ENCODE measurements at places on chromosomes 3 and 15.

- DNase-seq, result no peak
Observed at GRCh38 chr3:14620512-14620911, 31.1 kb upstream of the CCDC174 start.

DNA sequence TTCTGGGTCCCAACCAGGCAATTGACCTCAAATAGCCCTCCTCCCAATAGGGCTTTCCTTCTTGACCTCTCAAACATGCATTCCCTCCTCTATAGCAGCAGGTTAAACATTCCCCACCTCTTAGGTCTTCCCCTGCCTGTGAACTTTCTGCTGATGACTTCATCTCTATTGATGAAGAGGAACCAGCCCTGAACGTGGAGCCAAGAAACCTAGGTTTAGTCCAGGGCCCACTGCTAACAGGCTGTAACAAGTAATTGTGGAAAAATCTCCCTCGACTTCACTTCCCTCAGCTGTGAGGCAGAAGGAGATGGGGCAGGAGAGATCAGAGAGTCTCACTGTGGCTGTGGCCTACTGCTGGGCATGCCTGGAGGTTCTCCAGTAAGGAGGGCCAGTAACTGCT, 24.7 kb downstream of the ILDR1 start:
- no peak for DNase-seq

DNA sequence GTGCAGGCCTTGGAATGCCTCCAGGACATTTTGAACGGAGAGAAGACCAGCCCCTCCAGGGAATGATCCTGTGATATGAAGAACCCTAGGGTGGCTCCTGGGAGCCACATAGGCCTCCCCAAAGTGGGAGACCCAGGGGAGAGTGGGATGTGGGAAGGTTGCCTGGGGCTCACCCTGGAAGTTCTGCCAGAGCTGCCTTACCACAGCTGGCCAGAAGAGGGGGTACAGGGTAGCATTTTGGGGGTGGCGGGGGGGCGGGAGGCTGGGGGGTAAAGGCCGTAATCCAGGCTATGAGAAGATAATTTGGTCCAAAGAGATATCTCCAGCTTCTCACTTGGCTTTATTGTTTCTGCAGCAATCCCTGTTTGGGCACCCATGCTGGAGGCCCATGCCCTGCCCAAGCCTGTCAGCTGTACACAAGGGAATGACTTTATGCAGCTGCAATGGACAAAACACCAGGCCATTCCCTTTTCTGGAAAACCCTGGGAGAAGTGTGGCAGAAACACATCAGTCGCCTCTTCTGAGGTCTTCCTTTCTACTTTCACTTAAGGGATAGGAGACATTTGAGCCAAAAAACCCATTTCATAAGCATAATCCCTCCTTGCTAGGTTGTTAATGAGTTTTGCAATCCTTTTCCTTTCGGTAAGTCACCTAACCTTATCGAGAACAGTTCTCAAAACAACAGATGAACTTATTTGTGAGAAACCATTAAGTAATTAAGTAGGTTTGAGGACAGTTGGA, 11.0 kb upstream of the MUSTN1 start:
- DNase-seq, result no peak

DNA sequence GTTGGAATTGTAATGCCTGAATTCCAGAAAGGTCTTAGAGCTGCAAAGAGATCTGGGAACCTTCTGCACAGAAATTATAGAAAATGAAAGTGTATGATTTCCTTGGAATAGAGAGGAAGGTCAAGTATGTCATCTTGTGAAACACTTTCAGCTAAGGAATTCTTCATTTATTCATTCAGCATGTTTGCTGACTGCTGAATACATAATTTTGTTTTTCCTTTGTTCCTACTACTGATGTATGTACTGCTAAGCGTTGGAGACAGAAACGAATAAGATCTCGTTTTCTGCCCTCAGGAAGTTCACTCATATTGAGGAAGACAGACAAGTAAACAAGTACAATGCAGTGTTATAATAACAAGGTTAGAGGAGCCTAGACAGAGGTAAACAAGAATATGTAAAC, 14.3 kb upstream of the IL20RB start:
- DNase-seq, result no peak

DNA sequence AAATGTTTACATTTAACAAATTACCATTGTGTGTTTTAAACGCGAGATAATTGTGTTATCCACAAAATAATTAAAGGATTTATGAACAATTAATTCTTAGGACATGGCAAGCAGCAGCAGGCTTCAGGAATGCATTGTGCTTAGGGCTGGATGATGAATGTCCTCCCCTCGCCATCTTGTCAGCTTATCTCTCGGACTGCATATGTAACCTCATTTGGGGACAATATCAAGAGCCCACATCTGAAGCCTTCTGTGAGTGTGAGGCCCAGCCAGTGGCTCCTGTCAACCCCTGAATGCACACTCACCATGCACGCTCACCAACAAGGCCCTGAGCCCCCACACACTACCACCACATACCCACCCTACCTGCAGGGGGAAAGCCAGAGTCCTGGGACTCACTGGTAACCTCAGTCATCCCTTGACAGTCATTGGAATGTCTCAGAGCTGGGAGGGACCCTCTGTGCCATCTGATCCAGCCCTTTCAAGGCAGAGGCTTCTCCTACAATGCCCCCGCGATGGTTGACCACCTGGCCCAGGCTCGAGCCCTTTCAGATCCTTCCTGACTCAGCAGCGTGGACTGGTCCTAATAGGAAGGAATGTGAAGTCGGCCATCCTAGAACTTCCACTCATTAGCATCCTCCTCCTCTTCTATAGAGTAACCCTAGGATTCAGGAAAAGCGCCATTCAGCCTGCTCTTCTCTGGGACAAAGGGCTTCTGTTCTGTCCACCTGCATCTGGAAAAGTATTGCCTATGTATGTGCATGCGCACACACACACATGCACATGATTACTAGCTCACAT, 38.2 kb downstream of the MRPL46 start:
- no peak for DNase-seq

DNA sequence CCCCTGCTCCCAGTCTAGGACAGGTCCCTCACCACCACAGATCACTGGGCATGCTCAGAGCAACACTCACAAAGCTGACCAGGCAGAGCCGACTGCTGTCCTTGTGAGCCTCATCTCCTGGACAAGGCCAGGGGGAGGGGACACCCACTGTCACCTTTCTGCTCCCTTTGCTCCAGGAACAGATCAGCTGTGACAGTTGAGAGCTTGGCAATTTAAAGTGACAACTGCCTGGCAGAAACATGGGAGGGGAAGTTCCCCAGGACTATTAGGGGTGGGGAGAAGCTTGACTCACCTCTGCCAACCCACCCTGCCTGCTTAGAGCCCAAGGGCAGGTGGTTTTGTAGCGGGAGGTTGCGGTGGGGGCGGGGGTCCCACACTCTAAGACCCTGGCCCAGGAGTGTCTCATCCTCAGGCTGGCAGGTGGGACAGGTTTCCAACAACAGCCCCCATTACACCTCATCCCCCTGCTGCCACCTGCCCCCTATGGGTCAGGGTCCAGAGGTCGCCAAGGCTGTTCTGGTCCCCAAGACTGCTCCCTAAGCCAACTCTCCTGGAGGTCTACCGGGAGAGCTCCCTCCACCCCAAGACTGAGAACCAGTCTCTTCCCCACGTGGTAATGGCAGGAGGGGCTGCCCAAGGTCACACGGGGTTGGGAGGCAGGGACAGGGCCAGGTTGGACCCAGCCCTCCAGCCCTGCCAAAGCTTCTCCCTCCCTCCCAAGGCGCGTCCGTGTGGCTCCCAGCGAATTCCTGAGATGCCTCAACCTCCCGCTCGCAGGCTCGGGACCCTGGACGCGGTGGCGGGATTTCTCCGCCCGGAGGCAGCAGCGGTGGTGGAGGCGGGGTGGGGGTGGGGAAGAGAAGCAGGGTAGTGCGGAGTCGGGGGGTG, 80.4 kb downstream of the IQSEC1 start:
- DNase-seq, result no peak

GRCh38 chr3:144055604-144056003, 84.0 kb downstream of the DIPK2A start:
- DNase-seq, result no peak

GRCh38 chr3:189621948-189622603, 9.1 kb upstream of the TP63 start:
- DNase-seq, result no peak

GRCh38 chr15:68311859-68312557, 34.5 kb downstream of the FEM1B start:
- DNase-seq, result no peak

- no peak for DNase-seq
Observed at GRCh38 chr3:45574067-45574494, 20.5 kb upstream of the LIMD1 start.

DNA sequence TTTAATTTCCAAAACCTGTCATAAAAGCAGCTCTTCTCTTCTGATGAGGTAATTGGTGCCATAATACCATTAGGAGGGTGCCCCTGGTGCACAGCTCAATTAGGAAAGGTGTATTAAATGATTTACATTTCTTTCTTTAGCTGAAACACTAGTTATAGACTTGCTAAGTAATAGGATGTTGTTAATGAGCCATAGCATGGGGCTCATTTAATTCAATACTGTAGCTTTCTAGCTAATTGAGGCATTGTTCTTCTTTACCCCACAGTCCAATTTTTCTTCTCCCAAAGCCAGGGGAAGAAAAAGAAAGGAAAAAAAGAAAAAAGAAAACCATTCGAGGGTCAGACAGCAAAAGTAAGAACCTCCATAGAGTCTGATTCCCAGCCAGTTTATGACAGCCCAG, 164.0 kb upstream of the HES1 start:
- DNase-seq, result no peak

- DNase-seq, result no peak
Observed at GRCh38 chr3:50331364-50331907, 3.4 kb upstream of the TUSC2 start.

GRCh38 chr15:89333011-89333860, 1.4 kb downstream of the POLG start:
- no peak for DNase-seq

GRCh38 chr3:64395490-64395889, 170.2 kb upstream of the PRICKLE2 start:
- no peak for DNase-seq

- no peak for DNase-seq
Observed at GRCh38 chr3:146557745-146558144, 13.3 kb upstream of the PLSCR1 start.

DNA sequence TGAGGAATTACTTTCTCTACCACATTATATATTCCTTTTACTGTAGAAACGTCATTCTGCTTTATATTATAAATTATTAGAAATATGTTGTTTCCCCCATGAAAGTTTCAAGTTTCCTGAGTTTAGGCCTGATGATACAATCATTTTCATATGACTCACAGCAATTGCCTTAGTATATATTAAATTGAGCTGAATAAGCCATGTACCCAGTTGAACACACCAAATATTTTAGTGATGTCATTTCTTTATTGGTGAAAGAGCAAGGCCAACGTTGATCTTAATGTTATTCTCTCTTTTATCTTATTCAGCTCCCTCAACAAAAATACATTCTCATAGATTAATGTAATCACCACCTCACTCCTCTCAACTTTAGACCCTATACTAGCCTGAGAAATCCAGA, 30.8 kb downstream of the B3GNT5 start:
- no peak for DNase-seq

DNA sequence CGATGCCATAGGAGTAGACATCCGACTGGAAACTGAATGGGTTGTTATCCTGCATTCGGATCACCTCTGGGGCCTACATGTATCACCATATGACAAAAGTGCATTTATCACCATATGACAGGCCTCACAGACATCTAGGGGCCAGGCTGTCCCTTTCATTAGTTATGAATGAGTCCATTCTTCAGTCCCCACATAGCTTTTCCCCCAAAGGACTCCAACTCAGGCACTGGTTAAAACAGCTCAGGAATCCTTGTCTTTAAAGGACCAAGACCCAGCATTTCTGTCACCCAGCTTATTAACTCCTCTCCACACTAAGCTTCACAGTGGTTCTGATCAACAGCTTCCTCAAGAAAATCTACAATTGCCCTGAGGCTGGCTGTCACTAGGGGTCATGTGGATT, 28.3 kb downstream of the MKRN2 start:
- no peak for DNase-seq

- DNase-seq, result no peak
Observed at GRCh38 chr3:135848051-135848450, 117.5 kb upstream of the PPP2R3A start.

DNA sequence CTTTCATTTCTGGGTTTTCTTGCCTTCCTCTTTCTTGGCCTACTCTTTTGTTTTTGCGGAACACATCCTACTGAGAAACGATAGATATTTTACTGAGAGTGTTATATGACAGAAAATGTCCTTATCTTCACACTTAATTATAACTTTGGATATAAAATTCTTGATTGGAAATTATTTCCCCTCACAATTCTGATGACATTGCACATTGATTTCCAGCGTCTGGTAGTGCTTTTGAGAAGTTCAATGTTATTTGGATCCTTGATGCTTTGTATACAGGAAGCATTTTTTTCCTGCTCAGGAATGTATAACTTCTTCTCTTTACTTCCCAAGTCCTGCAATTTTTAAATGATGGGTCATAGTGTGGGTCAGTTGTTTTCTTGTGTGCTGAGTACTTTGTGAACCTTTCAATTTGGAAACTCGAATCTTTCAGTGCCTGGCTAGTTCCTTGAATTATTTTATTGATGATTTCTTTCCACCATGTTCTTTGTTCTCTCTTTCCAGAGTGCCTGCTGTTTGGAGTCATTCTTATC, 183.9 kb downstream of the PDCD6IP start:
- no peak for DNase-seq

- no peak for DNase-seq
Observed at GRCh38 chr15:96411056-96412031, 80.8 kb downstream of the NR2F2 start.

- DNase-seq, result no peak
Observed at GRCh38 chr3:124260206-124260915, 268.4 kb upstream of the ROPN1 start.

DNA sequence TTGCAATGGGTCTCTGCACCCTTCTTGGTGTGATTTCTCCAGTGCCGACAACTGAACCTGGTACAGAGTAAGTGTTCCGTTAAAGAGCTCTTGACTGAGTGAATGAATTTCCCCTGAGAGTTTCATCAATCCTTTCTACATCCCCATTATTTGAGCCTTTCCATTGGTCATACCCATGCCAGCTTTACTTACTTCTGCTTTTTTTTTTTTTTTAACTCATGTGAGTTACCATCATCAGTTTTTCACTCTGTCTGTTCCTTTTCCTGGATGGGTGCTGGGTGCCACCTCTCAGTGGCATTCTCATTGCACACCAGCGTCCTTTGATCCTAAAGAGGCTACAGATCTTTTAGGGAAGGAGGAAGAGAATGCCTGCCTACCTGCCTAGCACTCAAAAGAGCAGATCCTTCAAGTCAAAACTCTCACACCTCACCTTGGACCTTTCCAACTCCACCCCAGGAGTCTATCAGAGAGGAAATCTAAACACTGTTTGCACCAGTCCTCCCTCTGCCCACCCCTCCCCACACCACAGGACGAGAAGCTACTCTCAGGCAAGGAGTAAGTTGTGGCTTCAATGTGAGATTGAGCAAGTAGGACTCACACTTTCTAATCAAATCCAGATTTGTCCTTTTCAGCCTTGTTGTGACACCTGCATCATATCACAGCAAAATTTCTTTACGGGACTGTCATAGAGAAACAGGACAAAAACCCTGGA, 13.1 kb upstream of the USP3 start:
- DNase-seq, result no peak

DNA sequence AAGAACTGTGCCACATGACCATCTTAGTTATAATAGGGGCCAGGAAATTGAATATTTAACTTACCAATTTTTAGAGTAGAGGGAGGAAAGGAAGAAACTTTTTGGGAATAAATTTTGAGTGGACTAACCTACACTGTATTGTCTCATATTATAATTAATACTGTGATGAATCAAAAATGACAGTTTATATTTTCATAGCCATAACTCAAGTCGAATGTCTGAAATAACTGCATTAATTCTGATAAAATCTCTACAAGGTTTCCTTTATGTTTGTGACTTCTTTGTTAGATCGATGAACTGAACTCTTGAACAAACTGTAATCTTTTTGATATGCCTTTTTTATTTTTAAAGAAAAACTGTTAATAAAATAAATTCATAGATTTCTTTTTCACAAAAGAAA, 132.8 kb upstream of the DPH6 start:
- DNase-seq, result no peak
